SJCRH30 (cell line): ENCODE measurements at places on chromosomes 6 and 20.

DNA sequence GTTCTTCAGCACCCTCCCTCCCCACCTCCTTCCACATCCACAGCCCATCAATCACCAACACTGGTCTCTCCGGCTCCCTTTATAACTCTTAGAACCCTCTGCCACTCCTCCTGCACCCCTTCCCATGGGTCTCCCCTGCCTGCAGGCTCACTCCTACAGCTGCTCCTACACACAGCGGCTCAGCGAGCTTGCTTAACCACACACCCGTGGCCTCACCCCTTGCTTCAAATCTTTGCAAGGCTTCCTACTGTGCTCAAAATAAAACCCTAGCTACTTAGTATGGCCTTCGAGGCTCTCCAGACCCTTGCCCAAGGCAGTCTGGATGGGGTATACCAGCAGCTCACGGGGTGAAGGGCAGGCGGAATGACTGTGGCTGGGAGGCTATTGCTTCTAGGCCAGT is 63.7 kb downstream of the JPH2 start:
- no peak for DNase-seq

GRCh38 chr6:31631681-31632278 is 11.3 kb downstream of the PRRC2A start:
- DNase-seq: no peak

DNA sequence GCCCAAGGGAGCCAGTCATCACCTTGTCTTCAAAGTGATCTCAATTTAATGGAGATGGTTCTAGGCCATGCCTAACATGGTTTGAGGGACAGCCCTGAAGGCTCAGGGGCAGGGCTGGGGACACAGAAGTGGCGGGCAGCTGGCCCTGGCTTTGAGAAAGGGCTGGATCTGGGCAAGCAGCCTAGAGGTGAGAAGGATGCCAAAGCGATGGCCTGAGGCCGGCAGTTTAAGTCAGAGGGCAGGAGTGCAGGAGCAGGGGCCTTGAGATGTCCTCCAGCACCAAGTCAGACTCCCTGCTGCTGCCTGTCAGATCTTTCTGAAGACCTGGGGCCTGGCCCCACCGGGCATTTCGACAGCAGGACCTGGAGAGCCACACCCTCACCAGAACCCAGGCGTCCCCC is 28.4 kb upstream of the APMAP start:
- no peak for DNase-seq

DNA sequence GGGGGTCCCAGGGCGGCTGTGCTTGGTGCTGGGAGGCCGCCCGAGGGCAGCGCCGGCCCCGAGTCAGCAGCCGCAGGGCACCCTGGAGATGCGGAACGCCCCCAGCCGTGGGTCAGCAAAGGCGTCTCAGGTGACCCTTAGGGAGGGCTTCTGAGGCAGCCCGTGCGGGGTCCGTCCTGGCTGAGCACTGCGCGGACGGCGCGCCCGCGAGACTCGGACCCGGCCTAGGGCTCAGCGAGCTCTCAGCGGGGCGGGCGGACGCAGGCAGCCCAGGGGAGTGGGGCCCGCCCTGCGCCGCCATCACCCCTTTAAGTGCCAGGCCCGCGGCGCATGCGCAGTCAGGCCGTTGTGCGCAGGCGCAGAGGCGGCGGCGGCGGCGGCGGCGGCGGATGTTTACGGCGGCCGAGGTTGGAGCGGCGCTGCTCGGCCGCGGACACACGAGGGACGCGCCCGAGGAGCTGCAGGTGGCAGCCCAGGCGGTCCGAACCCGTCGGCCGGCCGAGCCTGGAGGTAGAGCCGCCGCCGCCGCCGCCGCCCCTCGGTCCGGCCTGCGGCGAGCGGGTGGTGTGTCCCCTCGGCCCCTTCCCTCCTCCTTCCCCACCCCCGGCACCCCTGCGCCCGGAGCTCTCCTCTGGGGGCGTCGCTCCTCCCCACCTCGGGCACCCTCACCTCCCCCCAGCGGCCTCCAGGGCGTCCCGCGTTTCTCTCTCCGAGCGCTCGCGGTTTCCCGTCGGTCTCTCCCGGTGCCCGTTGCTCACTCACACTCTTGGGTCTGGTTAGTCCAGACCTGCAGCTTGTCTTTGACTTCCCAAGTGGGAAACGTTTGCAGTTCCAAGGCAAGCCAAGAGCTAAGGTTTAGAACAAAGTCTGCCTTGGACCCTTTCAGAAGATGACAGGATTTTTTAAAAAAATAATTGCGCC is at the start of gene PCMTD2:
PCMTD2 (plus strand) TSS at position 388 of the 921 bp plus-strand sequence. CDS start 4,218 bp downstream, outside the sequence.
- DNase-seq: peak; percentile 94
